ENCODE measurements at places on chromosomes 5 and 9.

DNA sequence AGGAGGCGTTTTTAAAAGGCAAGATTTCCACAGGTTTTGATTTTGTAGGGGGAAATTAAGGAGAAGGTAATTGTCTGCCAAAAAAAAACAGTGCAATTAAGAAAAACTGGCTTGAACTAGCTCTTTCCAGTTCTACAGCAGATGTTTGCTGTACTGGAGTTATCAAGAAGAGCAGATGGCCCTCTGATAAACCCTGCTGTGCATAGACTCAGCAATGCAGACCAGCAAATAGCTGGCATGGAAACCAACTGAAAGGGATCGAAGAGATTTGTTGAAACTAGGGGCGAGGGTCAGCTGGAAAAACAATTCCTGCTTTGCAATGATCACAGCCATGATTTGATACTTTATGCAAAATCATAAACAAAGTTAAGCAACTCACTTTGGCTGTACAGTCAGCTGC is 17.8 kb upstream of the BHMT start:
- no peak for DNase-seq

- no peak for DNase-seq
These were observed 62.2 kb upstream of the SLC2A8 start for GRCh38 chr9:127334725-127335124.

DNA sequence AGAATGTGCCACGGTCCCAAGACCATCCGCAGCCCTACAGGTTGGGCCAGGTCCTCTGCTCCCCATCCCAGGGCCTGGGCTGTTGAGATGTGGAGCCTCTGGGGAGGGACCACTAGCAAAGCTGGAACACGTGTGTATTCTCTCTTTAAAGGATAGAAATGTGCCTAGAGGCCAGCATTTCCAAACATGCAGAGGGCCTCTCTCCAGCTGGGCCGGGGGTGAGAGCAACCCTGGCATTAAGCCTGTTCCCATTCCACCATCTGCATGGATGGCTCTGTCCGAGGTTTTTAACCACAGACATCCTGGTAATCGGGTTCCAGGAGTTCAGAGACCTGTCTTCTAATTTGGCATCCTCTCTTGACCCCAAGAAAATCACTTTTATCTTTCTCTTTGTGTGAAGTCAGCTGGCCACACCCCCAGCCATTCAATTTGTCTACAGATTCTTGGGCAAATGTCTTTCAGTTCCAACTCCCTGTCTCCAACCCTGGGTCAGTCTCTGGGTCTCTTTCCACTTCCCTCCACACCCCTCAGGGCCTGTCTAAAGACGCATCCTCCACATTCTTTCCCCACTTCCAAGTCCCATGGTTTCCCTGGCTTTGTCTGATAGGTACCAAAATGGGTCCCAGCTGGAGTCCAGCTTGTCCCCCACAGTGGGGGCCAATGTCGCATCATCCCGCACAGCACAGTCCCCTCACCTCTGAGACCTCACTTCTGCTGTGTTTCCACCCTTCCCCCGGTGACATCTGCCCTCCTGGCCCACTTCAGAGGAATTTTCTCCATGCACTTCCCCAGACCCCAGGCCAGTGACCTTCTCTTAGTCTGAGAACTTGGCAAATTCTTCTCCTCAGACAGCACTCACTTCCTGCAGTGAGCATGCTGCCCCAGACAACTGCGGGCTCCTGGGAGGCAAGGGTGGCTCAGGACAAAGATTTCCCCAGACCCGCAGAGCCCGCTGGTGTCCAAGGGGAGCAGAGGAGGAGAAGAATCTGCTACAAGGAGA is 56.8 kb downstream of the PTPDC1 start:
- no peak for DNase-seq

DNA sequence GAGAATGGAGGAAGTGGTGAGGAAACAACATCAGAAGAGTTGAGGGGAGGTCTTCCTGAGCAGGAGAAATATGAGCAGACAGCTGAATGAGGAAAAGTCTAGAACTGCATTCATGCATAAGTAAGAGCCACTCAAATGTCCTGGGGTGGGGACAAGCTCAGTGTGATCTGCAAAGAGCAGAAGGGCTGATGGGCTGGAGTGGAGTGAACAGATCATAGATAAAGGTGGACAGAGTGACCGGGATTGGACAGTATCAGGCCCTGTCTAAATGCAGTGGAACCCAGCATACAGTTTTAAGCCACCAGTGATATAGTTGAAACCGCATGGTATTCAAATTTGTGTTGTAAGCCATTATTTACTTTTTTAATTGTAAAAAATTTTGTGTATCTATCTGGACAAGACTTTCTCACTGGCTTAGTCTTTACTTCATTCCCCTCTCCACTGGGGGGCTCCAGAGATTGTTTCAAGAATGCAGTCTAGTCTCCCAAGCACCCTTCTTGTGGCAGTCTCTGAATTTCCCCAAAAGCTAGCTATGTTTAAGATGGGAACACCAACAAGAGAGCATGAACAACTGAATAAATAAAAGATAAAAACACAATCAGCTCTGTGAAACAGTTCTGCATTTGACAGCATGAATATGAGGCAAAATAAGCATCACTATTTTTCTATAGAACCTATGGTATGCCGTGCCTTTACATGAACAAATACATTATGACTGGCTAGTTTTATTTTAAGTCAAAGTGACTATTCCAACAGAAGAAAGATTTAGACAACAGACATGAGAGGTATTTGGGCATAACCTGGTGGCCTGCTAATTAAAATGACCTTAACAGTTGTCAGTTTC is 10.7 kb upstream of the STK32A start:
- DNase-seq = peak; percentile 6

GRCh38 chr5:132760601-132761317 is 13.5 kb downstream of the CCNI2 start:
- DNase-seq = no peak

- DNase-seq = no peak
These were observed 188.0 kb downstream of the MARCHF11 start for GRCh38 chr5:15991586-15991985.

DNA sequence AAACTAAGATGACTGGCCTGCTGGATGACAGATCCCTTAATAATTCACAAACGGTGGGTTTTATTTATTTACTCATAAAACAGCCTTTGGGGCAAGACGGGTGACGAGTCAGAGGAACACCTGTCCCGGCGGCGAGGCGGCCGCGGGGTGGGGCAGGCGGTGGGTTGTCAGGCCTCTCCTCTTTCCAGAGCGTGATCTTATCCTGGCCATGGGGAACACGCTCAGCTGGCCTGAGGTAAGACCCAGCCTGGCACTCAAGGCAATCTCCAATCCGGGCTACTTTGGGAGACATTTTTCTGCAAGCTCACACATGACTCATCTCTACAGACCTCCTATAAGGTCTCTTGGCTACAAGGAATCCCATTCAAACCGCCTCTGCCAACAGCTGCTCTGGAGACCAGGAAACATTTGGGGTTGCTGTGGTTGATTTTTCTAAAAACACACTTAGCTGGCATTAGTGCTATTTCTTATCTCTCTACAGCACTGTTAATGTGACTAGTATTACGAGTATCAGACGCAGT is 6.3 kb downstream of the RAPGEF1 start:
- peak; percentile 83 for DNase-seq

GRCh38 chr5:152688561-152689249 is 283.6 kb upstream of the NMUR2 start:
- peak; percentile 58 for DNase-seq

GRCh38 chr5:109668237-109668636 is 21.5 kb upstream of the MAN2A1 start:
- DNase-seq = no peak

DNA sequence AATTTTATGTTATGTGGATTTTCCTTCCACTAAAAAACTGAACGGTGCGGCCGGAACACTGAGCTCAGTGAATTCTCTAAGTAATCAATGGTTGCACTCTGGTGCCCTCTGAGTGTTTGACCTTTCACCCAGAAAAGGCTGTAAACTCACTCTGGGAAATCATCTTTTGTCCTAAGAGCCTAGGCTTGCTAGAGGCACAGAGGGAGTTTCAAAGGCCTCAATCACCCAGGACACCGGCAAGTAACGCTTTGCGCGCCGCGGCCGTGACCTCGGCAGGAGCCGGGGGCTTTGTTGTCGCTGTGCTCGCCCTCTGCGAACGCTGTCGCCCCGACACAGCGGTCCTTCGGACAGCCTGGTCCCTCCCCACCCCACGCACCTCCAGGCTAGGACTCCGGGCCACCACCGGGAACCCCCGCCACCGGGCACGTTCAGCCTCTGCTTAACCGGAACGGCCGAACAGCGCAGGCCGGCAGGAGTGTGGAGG is 703 bp downstream of the ISCA1 start:
- no peak for DNase-seq

- DNase-seq = no peak
These were observed 291.9 kb downstream of the NFIB start for GRCh38 chr9:14021871-14022525.

DNA sequence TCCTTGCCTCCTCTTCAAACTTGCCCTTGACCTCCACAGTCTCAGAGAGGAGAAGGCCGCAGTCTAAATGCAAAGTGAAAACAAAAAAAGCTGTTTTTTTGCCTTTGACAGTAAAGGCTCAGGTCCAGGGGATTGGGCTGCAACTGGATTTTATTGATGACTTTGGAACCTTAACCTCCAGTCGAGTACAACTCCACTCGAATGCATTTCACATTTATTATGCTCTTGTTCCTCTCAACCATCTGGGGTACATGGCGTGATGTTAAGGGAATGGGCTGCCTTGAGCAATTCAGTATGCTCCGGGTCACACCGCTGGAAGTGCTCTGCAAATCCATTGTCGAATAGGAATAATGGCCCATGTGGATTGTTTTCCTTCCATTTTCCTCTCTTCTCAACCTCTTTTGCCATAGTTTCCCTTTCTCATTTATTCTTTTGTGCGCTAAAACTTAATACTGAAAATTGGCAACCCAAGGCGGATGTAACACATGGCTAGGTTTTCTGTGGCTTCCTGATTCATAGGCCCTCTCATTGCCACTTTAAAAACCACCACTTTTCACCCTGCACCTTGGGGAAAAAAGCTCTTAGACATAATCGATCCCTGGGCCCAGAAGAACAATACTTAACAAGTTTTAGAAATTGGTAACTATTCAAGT is 34.3 kb downstream of the ITK start:
- DNase-seq = no peak

GRCh38 chr9:136686534-136686793 is 793 bp downstream of the AGPAT2 start:
- no peak for DNase-seq

DNA sequence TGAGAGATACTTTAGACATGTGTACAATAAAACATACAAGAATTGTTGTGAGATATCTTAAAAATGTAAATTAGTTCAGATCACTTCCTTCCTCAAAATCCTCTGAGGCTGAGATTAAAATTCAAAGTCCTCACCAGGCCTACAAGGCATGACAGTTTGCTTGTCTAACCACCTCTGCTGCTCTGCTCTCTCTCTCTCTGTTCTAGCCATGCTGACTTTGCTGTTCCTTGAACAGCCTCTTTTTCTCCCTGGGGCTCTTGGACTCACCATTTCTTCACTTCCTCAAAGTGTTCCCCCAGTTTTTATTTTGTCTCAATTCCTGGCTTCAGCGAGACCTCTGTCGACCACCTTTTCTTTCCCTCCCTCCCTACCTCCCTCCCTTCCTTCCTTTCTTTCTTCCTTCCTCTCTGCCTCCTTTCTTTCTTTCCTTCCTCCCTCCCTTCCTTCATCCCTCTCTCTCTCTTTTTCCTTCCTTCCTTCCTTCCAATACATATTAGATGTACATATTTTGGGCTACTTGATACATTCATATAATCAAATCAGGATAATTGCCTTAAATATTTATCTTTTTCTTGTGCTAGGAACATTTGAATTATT is 27.0 kb downstream of the CATSPER3 start:
- no peak for DNase-seq

- DNase-seq = peak; percentile 52
These were observed 23.9 kb downstream of the PIK3R1 start for GRCh38 chr5:68239487-68239886.

All from HFF-Myc (cell line).